ENCODE measurements at places on chromosomes 6 and 20. TPM values are rescaled to one million over a fixed set of nuclear protein-coding genes. Genes with fewer than 3 reads are reported as not detected.

Gene NUS1
- total RNA-seq, result 13.9 TPM

Gene AMD1
- total RNA-seq, result 46.8 TPM

Gene NDUFAF5
- 15.8 TPM for total RNA-seq

Gene SLC17A1
- total RNA-seq, result not detected

- DNase-seq, result no peak
- H3K36me3 ChIP-seq, result no peaks in the 10 kb centered on the region
- no peaks in the 10 kb centered on the region for H3K4me1 ChIP-seq
These were observed 847 bp upstream of the NCR2 start for GRCh38 chr6:41334482-41335040.
